ENCODE measurements at places on chromosomes 1 and 21.

DNA sequence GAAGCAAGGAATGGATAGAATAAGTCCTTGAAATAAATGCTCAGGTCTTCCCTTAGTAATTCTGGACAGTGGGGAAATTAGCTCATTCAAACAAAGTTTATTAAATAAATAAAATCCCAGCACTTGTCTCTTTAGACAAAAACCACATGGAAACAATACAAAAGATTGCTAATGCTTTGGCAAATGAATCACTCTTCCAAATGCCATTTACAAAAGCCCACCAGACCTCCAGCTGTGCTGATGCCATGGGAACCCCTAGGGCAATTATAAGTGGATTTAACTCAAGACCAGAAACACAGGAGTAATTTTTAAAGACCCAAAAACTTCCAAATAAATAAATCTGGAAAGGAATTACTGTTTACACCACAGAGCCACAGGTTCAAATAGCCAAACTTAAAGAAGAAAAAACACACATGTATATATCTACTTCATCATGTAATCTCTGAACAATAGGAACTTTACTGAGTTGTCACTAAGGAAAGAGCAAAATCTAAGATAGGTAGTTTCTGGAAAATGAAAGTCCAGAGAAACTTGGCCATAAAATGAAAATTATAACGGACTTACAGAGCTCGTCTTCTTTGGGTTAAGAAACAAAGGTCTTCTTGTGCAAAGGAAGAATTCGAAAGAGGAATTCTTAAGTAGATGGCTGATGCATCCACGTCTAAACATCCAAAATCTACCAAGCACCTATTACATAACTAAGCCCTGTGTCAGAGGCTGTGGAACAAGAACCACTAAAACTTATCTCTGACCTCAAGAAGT lies 399.4 kb downstream of the SMYD3 start:
- DNase-seq = no peak

DNA sequence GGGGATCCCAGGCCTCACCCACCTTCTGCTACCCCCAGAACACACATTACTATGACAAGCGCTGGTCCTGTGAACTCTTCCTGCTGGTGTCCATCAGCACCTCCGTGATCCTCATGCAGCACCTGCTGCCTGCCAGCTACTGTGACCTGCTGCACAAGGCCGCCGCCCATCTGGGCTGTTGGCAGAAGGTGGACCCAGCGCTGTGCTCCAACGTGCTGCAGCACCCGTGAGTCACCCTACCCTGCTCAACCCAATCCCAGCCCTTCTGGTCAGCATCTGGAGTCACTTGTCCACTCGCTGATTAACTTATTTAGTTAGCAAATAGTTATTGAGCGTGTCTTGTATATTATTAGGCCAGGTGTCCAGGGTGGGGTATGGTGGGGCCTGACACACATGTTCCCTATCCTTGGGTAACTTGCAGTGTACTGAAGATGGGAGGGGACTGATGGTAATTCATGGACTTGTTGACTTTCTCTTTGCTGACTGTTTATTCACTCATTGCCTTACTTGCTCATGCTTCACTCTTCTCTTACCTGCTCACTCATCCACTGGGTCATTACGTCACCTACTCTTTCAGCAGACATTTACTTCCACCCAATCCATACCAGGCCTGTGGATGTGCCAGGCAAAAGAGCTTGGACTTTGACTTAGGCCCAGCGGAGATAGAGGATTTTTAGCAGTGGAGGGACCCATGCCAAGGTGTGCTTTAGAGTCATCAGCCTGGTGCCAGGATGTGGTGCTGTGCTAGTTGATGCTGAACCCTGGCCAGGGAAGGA lies 12.9 kb upstream of the KPNA6 start:
- DNase-seq = no peak

DNA sequence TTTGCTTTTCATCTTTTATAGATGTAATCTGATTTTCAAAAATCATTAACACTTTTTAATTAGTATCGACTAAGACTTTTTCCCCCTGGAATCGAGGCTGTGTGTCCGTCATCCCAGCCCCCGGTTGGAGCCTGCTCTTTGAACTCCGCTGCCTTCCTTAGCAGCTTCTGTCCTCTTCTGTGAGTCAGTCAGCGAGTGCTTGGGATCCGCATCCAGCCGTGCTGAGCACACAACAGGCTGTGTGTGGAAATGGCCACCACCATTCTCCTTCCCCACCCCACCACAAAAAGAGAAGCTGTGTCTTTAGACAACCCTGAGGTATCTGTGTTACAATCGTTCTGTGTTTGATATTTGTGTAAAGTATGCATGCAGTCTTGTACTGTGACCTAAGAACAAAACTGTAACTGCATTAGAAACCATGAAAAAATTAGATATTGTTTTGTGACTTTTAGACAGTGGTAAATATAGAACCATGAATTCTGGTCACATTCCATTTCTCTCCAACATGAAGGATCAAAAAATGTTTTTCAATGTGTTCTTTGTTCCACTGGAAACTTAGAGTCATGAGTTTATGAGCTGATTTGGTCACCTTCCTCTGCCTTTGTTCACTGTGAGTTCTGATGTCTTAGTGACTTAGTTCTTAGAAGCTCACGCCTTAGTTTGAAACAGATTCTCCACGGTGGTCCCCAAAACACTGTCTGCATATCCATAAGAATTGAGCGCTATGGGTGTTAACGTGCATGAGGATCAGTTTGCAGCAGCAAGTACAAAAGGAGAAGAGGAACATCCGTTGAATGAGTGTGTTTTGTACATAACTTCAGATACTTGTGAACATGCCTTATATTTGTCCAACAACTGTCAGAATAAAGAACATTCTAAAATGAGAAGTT lies 64.7 kb downstream of the VPS26C start:
- DNase-seq = no peak

GRCh38 chr1:36083219-36083618 lies 675 bp upstream of the TEKT2 start:
- DNase-seq = no peak

DNA sequence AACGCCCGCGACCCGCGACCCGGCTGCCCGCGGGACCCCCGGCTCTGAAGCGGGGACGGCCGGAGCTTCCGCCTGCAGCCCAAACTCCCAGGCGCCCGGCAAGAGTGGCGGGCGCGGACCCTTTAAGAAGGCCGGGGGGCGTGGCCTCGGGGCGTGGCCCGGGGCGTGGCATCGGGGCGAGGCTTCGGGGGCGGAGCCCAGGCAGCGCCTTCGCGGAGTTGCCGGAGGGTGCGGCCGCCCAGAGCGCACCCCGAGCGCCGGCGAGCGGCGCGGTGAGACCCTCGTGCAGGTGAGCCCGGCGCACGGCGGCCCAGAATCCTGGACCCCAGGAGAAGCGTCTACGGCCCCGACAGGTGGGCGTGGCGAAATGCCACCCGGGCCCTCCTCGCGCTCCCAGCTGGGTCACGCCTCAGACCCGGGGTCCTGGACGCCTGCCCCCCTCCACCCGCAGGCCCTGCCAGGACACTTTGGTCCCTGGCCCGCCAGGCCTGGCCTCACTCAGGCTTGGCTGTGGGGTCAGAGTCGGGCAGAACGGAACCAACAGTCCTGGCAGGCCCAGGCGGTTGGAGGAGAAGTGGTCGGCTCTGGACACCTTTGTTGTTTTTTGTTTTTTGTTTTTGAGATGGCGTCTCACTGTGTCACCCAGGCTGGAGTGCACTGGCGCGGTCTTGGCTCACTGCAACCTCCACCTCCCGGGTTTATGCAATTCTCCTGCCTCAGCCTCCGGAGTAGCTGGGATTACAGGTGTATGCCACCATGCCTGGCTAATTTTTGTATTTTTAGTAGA lies 14.4 kb downstream of the RNF223 start:
- DNase-seq = peak; percentile 97

GRCh38 chr1:210250998-210251679 lies 18.5 kb downstream of the SERTAD4 start:
- DNase-seq = no peak

GRCh38 chr1:32904797-32905196 lies 3.6 kb upstream of the TMEM54 start:
- peak; percentile 16 for DNase-seq
